Thoracic aorta (tissue), 2 donors: ENCODE measurements at places on chromosomes 16 and 17.

DNA sequence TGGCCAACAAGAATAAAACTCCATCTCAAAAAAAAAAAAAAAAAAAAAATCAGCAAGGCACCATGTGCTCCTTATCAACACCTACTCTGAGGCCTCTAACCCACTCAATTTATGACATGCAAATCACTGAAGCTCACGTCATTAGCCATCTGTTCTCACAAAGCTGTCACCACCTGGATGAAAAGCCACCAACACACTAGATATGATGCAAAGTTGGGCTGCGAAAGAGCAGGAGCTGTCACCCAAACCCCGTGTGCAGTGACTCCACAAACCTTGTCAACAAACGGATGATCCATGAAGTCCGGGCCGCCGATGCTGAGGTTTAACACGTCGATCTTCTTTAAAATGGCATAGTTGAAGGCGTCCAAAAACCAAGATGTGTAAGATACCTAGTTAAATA lies 25.3 kb downstream of the MBTPS1 start:
- DNase-seq: no peak

GRCh38 chr17:49557312-49558024 lies 18.2 kb upstream of the NXPH3 start:
- no peak for DNase-seq

GRCh38 chr16:68229431-68230175 lies 6.3 kb downstream of the ESRP2 start:
- DNase-seq: no peak

GRCh38 chr17:15917021-15917437 lies 27.9 kb upstream of the ADORA2B start:
- DNase-seq: no peak

GRCh38 chr16:10612649-10613179 lies 32.3 kb upstream of the EMP2 start:
- no peak for DNase-seq

- no peak for DNase-seq
Measured at GRCh38 chr17:36920032-36921005, 17.0 kb upstream of the LHX1 start.
